NCI-H1930 (cell line): ENCODE measurements at places on chromosomes 7 and 10.

- no peak for DNase-seq
Measured at GRCh38 chr7:159027056-159027788, 117.4 kb downstream of the VIPR2 start.

- no peak for DNase-seq
Measured at GRCh38 chr10:48576501-48576900, 28.4 kb downstream of the ARHGAP22 start.

GRCh38 chr10:4981722-4982471, 18.7 kb downstream of the AKR1C1 start:
- no peak for DNase-seq

DNA sequence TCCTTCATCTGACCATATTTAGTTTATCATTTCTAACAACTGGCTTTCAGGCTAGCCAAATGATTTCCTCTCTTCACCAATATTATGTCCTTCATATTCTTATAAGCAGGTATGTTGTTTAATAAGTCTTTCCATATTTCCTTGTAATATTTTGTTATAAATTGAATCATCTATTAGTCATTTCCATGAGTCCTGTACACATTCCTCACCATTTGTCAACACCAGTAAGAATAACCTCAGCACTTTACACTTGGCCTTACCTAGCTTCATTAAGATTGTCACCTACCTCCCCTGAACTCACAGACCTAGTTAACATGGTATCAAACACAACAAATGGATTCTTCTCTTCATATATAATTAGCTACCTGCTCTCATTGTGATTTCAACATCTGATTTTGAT, 282.3 kb downstream of the SEMA3D start:
- DNase-seq, result no peak

DNA sequence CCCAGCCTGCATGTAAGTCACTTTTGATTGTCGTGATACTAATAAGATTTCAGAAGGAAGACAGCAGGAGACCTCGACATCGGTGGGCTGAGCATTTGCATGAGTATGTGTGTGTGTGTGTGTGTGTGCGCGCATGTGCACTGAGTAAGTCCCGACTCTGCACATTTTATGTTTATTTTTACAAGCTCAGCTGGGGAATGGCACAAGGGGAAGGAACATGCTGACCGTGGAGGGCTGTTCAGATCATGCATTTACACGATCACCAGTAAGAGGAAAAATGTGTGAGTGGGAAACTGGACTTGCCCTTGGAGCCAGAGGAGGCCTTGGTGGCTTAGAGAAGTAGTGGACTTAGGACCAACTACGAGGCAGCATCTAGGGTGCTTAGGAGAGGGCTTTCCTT, 41.3 kb downstream of the IL2RA start:
- DNase-seq, result no peak

DNA sequence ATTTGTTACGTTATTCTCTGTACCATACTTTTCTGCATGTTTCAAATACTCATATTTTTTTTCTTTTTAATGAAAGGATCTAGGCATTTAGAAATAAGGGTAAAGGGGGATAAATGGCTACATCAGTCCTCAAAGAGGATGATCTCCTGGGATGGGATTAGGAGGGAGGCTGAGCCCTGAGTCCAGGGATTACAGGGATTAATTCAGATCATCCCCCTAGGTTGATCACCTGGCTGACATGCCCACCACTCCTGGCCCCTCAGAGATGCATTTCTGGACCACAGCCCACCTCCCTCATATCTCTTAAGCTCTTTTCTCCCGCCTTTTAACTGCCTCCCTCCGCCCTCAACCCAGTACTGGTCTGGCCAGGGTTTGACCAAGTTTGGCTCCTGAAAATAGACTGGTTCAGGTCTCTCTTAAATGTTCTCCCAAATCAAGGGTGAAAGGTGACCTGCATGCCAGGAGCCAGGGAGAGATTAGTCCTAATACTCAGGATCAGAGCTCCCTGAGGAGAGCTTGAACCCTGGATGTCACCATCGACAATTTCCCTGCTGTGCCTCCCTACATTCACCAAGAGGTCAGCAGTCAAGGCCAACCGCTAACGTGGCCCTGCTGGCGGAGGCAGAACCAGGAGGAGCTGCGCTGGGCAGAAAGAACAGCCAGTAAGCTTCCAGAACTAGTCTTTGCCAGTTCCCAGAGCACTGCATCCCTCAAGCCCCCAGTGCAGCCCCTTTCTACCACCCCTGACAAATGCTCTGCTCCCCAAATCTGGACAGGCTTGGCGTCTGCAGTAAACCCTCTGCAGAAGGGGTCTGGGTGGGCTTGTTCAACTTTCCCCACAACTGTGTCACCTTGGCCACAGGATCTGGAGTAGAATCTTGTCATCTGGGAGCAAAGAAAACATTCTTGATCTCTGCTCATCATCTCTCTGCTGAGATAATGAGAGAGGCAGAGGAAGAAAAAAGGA, 3.0 kb upstream of the CCDC136 start:
- no peak for DNase-seq

GRCh38 chr7:94466516-94466915, 43.1 kb upstream of the CASD1 start:
- DNase-seq, result no peak

DNA sequence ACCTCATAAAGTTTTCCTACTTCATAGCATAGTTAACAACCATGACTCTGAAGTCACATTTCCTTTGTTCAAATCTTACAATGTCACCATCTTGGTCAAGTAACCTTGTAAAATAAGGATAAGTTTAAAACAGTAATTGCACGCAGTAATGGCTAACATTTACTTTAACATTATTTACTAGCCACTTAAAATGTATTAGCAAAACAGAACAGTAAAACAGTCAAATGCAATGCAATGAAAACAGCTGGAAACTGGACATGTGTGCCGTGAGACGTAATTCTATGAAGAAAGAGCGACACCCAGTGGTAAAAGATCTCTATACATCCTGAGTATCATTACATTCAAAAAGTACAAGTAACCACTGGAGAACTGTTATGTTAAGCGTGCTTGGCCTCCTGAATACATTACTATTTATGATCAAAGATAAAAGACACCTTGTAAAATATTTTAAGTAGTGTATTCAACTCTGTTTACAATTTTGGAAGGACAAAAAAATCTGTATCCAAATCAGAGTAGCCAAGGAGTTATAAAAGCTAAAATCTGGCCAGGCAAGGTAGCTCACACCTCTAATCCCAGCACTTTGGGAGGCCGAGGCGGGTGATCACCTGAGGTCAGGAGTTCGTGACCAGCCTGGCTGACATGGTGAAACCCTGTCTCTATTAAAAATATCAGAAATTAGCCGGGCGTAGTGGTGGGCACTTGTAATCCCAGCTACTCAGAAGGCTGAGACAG, 27.2 kb downstream of the ATE1 start:
- DNase-seq, result peak; percentile 14

DNA sequence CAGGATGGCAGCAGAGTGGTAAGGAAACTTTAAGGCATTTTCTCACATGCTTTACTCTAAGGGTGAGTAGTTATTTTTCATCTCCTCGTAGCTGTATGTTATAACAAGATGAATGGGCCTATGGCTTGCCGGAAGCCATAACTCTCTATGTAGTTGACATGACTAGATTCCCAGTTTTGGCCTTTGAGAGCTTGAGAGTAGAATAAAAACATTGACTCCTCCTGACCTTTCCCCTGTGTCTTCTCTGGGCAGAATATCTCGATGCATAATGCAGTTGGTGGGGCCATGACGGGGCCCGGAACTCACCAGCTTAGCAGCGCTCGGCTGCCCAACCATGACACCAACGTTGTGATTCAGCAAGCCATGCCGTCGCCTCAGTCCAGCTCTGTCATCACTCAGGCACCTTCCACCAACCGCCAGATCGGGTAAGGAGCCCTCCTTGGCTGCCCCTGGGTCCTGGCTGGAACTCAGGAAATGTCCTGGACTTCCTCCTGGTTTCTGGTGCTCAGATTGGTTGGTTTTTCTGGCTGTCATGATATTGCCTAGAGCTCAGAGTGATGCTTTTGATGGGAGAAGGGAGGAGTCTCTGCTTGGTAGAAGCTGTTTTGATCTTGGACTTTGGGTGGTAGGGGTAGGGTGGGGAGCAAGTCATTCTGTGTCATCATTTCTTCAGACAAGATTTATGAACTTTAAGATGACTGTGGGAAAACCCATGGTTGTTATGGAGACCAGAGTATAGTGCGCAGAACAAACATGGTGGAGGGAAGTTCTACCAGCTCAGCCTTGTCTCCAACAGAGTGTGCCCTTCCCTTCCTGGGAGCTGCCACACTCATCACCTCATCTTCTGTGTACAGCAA, 158.0 kb downstream of the CREB5 start:
- DNase-seq, result no peak

DNA sequence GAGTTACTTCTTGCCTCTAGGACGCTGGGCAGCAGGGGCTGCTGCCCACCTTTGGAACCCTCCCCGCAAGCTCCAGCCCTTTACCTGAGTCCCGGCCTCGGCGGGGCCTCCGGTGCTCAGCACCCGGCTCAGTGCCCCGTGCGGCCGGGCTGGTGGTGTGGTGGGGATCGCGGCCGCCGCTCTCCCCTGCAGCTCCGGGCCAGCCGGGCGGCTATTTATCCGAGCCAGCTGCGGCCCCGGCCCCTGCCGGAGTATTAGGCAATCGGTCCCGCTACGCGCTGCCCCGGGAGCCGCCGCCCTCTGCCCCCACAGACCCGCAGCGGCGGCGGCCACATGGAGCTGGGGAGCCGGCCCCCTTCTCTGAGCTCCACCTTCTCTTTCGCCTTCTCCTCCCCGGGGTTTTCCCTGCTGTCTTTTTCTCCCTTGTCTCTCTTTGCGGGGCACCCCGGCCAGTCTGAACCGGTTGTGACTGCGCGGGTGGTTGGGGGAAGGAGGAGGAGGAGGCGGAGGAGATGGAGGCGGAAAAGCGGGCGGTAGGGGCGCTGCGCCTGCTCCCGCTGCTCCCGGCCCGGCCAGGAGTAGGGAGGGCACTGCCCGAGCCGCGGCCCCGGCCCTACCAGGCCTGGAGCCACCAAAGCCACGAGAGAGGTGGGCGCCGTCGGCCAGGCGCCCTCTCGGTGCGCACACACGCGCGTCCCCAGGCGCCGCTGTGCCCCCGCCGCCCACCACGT, at the start of gene SLC16A9:
TSS of gene SLC16A9 (minus strand) at position 456 of the 731 bp plus-strand sequence. CDS start 25,559 bp downstream, outside the sequence.
- DNase-seq, result peak; percentile 25
